Transverse colon (tissue), 4 donors: ENCODE measurements at places on chromosomes 1 and 21.

- DNase-seq: no peak
These were observed 16.7 kb downstream of the C1orf174 start for GRCh38 chr1:3883194-3883925.

- no peak for DNase-seq
These were observed 21.6 kb upstream of the FHAD1 start for GRCh38 chr1:15225461-15225860.

- no peak for DNase-seq
These were observed 98.2 kb downstream of the TNFSF18 start for GRCh38 chr1:172952516-172952915.

DNA sequence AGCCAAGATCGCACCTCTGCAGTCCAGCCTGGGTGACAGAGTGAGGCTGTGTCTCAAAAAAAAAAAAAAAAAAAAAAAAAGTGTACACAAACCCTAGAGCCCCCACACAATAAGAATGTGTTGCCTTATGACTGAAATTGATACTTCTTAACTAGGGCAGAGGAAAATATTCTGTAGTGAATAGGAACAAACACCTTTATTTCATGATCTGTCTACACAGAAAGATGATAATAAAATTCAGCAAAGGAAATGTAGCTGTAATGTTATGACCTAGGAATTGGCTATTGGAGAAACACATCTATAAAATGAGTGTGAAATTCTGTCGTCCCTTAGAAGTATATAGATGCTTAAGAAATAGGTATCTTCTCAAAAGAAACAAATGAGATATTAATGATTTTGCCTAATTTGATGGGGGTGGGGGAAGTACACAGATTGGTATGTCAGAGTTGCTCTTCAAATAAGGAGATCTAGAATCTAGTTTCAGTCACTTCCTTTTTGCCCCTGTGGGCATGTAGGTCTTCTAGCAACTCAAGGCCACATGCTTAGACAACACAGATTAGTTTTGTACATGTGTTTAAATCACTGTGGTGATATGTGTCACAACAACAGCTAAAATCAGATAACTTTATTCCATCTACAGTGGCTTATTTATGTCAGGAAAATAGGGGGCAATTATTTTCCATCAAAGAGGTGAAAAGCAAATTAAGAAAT lies 10.7 kb upstream of the GPR25 start:
- DNase-seq: no peak

DNA sequence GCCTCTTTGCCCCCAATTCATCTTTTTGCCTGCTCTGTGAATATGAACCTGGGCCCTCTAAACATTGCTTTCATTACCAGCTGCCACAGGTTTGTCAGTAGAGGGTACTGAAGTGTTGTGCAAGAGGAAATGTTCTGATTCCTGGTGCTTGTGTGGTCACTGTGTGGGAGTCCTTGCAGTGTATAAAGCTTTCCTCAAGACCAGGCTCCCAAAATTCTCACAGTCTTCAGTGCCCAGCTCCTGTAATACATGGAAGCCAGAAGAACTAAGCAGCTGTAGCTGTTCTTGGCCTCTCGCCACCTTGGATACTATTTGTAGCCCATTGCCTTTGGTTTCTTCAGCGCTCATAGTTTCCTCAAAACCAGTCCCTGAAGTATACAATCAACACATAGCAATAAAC lies 1046.2 kb downstream of the BRINP3 start:
- no peak for DNase-seq

GRCh38 chr1:234474375-234474774 lies 4.6 kb downstream of the TARBP1 start:
- DNase-seq: no peak

DNA sequence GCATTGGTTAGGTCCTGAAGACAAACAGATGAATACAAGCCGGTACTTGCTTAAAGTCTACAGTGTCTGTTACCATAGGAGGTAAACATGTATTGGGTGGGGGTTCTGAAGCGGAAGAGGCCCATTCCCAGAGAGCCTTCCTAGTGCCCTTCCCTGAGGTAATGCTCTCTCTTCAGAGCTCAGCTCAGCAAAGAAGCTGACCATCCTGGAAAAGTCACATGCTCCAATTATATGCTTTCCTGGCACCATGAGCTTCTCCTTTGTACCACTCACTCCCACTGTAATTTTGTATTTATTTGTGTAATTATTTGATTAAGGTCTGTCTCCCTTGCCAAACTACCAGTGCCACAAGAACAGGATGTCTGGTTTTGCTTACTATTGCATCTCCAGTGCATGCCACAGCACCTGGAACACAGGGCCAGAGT lies 42.0 kb downstream of the RAB3B start:
- no peak for DNase-seq

- no peak for DNase-seq
These were observed 195.7 kb upstream of the ADGRL2 start for GRCh38 chr1:81605023-81605422.

DNA sequence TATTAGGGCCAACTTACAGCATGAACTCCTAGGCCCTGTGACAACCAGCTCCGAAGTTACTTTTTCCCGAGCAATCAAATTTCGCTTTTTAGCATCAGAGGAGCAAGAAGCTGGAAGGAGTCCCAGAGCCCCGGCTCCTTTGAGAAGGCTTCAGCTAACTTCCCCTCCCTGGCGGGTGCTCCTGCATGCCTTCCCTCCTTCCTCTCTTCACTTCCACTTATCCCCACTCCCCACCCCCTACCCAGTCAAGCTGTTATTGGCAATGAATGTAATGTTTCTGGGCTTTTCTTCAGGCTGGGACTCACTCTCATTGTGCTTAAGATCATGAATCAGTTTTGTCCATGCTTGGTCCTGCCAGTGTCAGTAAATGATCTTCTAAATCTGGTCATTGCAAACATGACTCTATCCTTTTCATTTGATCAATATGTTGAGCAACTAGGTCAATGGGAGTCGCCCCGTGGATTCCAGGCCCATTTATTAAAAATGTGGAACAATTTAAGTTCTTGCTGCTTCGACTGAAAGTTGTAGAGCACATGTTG lies 94.5 kb upstream of the TSPAN2 start:
- DNase-seq: no peak

DNA sequence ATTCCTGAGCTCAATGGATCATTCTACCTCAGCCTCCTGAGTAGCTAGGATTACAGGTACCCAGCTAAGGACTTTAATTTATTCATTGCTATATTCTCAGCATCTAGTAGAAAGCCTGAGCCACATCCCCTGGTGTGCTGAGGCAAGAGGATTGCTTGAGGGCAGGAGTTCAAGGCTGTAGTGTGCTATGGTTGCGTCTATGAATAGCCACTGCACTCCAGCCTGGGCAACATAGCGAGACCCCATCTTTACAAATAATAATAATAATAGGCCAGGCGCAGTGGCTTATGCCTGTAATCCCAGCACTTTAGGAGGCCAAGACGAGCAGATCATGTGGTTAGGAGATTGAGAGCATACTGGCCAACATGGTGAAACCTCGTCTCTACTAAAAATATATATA lies 3.3 kb upstream of the RPS6KA1 start:
- DNase-seq: no peak

DNA sequence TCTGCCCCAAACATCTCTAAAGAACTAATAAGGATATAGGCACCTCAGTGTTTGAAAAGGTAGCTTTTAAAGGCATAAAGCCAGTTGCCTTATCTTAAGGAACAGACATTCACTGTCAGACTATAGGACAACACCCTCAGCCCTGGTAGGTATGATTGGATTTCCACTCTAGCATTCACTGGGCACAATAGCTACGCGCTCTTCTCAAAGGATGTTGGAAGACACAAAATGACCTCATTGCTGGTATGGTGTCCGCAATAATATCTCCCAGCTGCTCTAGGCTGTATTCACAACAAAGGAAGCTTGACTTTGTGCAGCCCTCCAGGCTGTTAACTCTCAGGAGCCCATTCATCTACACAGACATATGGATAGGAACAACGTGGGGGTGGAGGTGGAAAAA lies 119.4 kb upstream of the CXADR start:
- DNase-seq: no peak

GRCh38 chr1:152871731-152872126 lies 6.4 kb upstream of the SMCP start:
- DNase-seq: no peak

- DNase-seq: no peak
These were observed 2032.3 kb downstream of the MRPL39 start for GRCh38 chr21:23574932-23575331.

GRCh38 chr1:117371441-117372151 lies 4.3 kb downstream of the MAN1A2 start:
- no peak for DNase-seq

DNA sequence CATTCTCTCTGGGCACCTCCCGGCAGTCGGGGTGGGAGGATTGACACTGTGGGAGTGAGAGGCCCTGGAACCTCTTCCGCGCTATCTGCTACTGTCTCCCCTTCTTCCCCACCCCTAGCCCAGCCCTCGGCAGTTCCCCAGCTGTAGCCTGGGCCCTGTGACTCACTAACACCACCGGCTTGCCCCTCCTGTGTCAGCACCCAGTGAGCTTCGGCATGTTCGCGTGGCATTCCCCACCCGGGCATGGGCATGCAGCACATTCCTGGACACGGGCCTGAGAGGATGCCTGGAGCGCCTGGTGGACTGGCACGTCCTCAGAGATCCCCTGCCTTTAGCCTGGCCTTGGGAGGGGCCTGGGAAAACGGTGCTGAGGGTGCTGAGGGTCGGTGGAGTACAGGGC lies 1.3 kb downstream of the CDK18 start:
- DNase-seq: peak; percentile 26

GRCh38 chr1:100511058-100511457 lies 26.9 kb upstream of the GPR88 start:
- no peak for DNase-seq

DNA sequence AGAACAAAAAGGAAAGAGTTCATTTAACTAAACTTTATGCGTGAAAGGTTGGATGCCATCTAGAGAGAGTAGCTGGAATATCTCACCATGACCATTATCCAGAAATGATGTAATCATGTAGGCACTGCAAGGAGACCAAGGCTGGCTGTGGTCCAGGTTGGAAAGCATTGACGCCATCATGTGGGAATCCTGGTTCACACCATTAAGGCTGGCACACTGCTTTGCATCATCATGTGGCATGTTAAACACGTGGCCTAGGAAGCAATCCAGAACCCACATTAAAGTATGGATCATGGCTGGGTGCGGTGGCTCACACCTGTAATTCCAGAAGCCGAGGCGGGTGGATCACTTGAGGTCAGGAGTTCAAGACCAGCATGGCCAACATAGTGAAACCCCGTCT lies 4.3 kb downstream of the ADAMTS1 start:
- DNase-seq: no peak

- DNase-seq: no peak
These were observed 5.0 kb downstream of the CHRNB2 start for GRCh38 chr1:154572468-154573167.

- DNase-seq: no peak
These were observed 15.8 kb downstream of the GPSM2 start for GRCh38 chr1:108892356-108893140.

GRCh38 chr1:203126151-203126865 lies 1.2 kb upstream of the ADORA1 start:
- DNase-seq: no peak
